Neuronal stem cell (in vitro differentiated cells): ENCODE measurements at places on chromosomes 6 and 20.

DNA sequence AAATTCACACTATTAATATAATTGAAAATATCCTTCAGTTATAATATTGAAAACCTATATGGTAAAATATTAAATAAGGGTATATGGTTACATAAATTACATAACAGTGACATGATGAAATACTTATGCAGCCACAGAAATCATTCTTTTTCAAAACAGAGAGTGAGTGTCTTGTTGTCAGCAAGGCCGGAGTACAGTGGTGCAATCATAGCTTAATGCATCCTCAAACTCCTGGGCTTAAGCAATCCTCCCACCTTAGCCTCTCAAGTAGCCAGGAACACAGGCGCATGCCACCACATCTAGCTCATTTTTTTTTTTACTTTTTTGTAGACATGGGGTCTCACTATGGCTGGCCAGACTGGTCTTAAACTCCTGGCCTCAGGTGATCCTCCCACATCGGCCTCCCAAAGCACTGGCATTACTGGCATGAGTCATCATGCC, 40.4 kb downstream of the FAM8A1 start:
- DNase-seq: no peak
- no peaks in the 10 kb centered on the region for H3K4me1 ChIP-seq
- H3K27me3 ChIP-seq: no peaks in the 10 kb centered on the region

- no peaks in the 10 kb centered on the region for H3K27me3 ChIP-seq
- H3K4me3 ChIP-seq: no peak overlapping the region
- peaks cover 4% of the 10 kb centered on the region for H3K4me1 ChIP-seq
- DNase-seq: peak; percentile 1
Measured at GRCh38 chr20:35049776-35050352, 42.7 kb downstream of the TRPC4AP start.

- no peak overlapping the region for H3K27ac ChIP-seq
- no peak for DNase-seq
- H3K4me3 ChIP-seq: no peak overlapping the region
- H3K36me3 ChIP-seq: peaks cover 99% of the 10 kb centered on the region
- H3K27me3 ChIP-seq: no peaks in the 10 kb centered on the region
Measured at GRCh38 chr20:56385130-56385529, 6.9 kb downstream of the AURKA start.

- peak; percentile 83 for DNase-seq
- H3K4me3 ChIP-seq: peak within 1 kb of the TSS; percentile 89
- peaks cover 7% of the 10 kb centered on the region for H3K36me3 ChIP-seq
Measured at GRCh38 chr6:43075670-43076463, at the start of gene PTK7. Gene PTK7, plus strand, starts transcription at chr6:43076314. Its CDS starts 175 bp downstream, at chr6:43076489.

DNA sequence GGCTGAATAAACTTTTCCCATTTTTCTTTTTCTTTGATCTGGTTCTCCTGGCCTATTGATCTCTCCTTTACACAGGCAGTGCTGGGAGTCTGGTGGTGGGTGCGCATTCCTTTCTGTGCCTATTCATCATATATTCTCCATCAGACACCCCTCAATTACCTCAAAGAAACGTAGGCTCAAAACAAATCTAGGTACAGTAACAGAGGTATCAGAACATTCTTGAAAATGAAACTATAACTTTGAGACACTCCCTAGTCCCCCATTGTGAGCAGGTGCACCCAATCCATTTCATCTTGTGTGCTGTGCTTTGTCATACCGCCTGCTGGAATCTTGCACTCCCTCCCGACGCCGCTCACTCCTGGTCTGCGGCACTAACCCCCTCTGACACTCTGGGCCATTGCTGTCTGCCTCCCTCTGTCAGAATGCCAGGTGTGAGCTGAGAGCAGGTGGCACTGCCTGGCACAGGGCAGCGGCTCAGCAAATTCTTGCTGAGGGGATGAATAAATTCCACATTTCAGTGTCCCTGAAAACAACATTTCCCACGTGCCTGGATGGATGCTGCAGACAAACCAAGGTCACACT, 303.4 kb upstream of the EXOC2 start:
- no peak overlapping the region for H3K4me3 ChIP-seq
- no peak overlapping the region for H3K27ac ChIP-seq
- H3K36me3 ChIP-seq: no peaks in the 10 kb centered on the region
- no peak for DNase-seq
- no peaks in the 10 kb centered on the region for H3K4me1 ChIP-seq

GRCh38 chr6:84151669-84152068, 75.8 kb downstream of the CEP162 start:
- H3K27ac ChIP-seq: no peak overlapping the region
- H3K27me3 ChIP-seq: no peaks in the 10 kb centered on the region
- H3K4me1 ChIP-seq: no peaks in the 10 kb centered on the region
- H3K4me3 ChIP-seq: no peak overlapping the region
- DNase-seq: no peak
- H3K36me3 ChIP-seq: no peaks in the 10 kb centered on the region

GRCh38 chr6:10271982-10272381, 142.9 kb downstream of the TFAP2A start:
- peaks cover 12% of the 10 kb centered on the region for H3K27me3 ChIP-seq
- peaks cover 3% of the 10 kb centered on the region for H3K4me1 ChIP-seq
- no peaks in the 10 kb centered on the region for H3K36me3 ChIP-seq
- no peak for DNase-seq
- no peak overlapping the region for H3K27ac ChIP-seq

- H3K27me3 ChIP-seq: no peaks in the 10 kb centered on the region
- H3K27ac ChIP-seq: no peak overlapping the region
- peaks cover 6% of the 10 kb centered on the region for H3K4me1 ChIP-seq
- no peaks in the 10 kb centered on the region for H3K36me3 ChIP-seq
- H3K4me3 ChIP-seq: no peak overlapping the region
Measured at GRCh38 chr6:170253910-170254269, 37.0 kb downstream of the DLL1 start.

DNA sequence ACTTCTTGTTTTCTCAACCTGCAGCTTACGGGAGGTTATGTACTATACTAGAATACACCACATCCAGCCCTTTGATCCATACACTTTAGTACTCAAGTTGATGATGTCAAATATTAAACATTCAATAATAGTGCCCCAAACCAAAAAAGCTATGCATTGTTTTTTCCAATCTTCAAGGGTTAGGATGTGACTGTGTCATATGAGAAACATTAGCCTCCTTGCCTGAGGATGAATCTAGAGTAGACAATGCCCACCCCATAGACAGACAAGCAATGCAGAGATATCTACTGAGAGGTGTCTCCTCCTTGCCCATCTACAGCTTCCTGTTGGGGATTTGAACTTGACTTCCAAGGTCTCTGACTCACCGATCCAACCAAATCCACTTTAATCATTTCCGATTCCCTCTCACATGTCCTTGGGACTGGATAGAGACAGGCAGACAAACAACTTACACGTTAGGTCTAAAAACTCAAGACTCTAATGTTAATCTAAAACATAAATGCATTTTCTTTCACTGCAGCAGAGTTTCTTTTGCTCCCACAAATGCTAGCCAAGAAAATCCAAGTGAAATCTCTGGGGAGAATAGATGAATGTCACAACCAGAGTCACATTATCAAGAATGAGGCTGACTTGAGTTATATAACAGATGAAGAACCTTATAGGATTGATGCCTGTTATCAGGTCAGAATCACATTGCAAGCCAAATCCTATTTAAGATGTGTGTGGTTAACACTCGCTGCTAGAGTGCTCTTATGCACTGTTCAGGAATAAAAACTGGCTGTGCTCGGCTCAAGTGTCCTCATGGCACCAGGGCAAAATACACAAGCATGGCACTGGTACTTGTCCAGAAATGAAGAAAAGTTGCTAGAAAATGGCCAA, 75.5 kb upstream of the TNFAIP3 start:
- H3K4me3 ChIP-seq: no peak overlapping the region
- H3K27me3 ChIP-seq: no peaks in the 10 kb centered on the region
- DNase-seq: no peak
- H3K27ac ChIP-seq: no peak overlapping the region

DNA sequence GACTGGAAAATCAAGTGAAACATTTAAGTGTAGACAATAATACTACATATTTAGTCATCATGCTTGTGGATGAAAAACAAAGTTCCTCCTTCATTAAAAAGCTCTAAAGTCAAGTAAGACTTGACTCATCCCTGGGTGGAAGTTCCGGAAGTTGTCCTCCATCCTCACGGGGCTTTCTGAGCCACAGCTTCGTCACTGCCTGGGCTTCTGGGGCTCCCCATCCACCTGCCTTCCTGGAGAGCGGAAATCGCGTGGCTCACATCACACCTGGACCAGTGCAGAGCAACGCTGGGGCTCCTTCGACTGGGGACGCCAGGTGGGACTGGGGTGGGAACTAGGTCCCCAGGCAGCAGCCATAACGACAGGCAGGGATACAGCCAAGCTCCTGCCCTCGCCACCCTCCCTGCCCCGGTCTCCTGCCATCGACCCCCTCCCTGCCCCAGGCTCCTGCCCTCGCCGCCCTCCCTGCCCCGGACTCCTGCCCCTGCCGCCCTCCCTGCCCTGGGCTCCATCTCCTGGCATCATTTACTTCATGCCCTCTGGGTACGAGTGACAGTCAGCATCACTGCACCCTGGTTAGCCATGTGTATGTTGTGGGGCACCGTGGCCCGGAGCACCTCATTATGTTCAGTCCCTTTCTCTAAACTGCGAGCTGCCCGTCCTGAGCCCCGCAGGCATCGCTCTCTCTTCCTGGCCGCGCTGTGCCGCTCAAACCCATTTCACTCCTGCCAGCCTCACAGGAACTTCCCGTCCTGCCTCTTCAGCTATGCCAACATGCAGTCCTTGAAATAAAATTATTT, 12.9 kb downstream of the THBS2 start:
- H3K4me3 ChIP-seq: no peak overlapping the region
- no peak overlapping the region for H3K27ac ChIP-seq
- no peak for DNase-seq
- no peaks in the 10 kb centered on the region for H3K36me3 ChIP-seq

DNA sequence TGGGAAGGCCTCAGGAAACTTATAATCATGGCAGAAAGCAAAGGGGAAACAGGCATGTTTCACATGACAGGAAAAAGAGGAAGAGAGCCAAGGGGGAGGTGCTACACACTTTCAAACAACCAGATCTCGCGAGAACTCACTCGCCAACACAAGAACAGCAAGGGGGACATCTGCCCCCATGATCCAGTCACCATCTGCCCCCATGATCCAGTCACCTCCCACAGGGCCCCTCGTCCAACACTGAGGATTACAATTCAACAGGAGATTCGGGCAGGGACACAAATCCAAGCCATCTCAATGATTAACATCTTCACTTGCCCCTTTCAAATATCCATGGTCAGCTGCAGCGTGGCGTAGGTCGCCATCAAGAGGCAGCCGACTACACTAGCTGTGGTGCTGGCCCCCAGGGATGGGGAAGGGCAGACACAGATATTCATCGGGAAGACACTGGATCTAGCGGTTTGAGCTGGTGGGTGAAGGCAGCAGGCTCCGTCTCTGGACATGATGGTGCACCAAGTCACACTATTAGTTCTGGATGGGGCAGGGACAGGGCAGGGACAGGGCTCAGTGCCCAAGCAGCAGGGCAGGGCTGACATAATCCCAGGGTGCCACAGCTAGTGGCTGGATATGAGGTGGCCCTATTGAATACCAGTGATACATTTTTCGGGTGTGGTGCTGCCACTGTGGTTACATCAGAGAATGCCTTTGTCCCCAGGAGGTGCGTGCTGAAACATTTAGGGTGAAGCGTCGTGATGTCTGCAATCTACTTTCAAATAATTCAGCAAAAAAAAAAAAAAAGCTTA, 31.6 kb downstream of the TUBB2B start:
- H3K4me3 ChIP-seq: no peak overlapping the region
- peaks cover 5% of the 10 kb centered on the region for H3K36me3 ChIP-seq
- H3K4me1 ChIP-seq: peaks cover 20% of the 10 kb centered on the region

GRCh38 chr6:132087391-132087790, 136.2 kb upstream of the CCN2 start:
- DNase-seq: no peak
- H3K4me1 ChIP-seq: peaks cover 14% of the 10 kb centered on the region
- no peak overlapping the region for H3K27ac ChIP-seq
- H3K27me3 ChIP-seq: no peaks in the 10 kb centered on the region

DNA sequence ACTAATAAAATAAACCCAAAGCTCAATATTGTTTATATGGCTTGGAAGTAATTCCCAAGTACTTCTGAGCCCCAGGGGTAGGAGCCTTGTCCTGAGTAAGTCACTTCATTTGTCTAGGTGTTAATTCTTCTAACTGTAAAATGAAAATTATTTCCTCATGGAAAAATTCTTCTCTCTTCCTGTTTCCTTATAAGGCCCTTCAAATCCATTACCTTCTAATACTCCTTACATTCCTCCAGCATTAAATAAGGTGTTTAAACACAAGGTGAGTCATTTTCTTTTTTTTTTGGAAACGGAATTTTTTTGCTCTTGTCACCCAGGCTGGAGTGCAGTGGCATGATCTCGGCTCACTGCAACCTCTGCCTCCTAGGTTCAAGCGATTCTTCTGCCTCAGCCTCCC, 41.9 kb downstream of the PRR18 start:
- no peaks in the 10 kb centered on the region for H3K4me1 ChIP-seq
- no peak overlapping the region for H3K27ac ChIP-seq
- H3K36me3 ChIP-seq: no peaks in the 10 kb centered on the region
- no peak for DNase-seq

DNA sequence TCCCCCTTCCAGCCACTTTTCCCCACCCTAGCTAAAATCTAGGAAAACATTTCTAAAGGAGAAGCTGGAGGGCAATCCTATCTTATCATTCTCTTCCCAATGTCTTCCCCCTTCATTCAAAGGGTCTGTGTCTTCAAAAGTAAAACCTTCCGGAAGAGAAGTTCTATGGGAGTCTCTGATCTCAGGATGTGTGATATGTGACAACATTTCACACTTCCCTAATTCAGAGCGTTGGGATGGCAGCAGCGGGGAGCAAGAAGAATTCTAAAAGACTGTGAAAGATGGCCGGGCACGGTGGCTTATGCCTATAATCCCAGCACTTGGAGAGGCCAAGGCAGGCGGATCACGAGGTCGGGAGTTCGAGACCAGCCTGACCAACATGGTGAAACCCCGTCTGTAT, 65.4 kb upstream of the AKIRIN2 start:
- H3K4me1 ChIP-seq: no peaks in the 10 kb centered on the region
- H3K27ac ChIP-seq: no peak overlapping the region
- DNase-seq: no peak
- H3K4me3 ChIP-seq: no peak overlapping the region
- H3K27me3 ChIP-seq: no peaks in the 10 kb centered on the region

DNA sequence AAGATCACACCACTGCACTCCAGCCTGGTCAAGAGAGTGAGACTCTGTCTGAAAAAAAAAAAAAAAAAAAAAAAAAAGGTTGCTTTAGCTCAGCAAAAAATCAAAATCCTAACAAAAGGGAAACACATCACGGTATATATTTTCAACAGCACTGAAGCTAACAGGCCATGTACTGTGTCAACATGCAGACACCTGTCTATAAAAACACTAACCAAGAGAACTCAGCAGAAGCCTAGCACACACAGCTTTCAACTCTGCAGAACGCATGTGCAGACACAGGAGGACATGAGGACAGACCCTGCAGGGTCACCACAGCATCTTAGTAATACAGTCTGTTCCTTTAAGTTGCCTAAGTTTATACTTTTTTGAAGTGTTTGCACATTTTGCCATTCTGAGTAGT, 13.5 kb downstream of the NINL start:
- no peak overlapping the region for H3K27ac ChIP-seq
- H3K4me1 ChIP-seq: peaks cover 6% of the 10 kb centered on the region
- no peak overlapping the region for H3K4me3 ChIP-seq
- no peaks in the 10 kb centered on the region for H3K27me3 ChIP-seq
- peaks cover 56% of the 10 kb centered on the region for H3K36me3 ChIP-seq
